Activated CD4-positive, alpha-beta T cell treated with anti-CD3 and anti-CD28 coated beads, Interleukin-2, amount 50 U/mL, for 1 hour (primary cell): ENCODE measurements at places on chromosomes 11 and 22.
A peak's percentile ranks its signal among the peaks of the same experiment; 100 is the strongest.

GRCh38 chr22:49462795-49463194, 364.9 kb downstream of the BRD1 start:
- DNase-seq: no peak

GRCh38 chr11:118895093-118896039, 11.7 kb downstream of the CXCR5 start:
- peak; percentile 71 for DNase-seq

- no peak for DNase-seq
These were observed 29.2 kb downstream of the SYT7 start for GRCh38 chr11:61551634-61552033.

DNA sequence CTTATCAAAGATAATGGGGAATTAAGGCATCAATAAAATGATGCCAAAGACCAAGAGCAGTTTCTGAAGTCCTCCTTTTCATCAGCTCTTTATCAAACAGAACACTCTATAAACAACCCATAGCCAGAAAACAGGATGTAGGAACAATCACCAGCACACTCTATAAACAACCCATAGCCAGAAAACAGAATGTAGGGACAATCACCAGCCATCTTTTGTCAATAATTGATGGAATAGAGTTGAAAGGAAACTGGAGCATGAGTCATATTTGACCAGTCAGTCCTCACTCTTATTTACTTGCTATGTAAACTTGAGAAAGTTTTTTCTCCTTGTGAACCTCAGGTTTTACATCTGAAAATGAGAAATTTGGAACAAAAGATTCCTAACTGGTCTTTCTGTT, 10.0 kb downstream of the MS4A2 start:
- no peak for DNase-seq

DNA sequence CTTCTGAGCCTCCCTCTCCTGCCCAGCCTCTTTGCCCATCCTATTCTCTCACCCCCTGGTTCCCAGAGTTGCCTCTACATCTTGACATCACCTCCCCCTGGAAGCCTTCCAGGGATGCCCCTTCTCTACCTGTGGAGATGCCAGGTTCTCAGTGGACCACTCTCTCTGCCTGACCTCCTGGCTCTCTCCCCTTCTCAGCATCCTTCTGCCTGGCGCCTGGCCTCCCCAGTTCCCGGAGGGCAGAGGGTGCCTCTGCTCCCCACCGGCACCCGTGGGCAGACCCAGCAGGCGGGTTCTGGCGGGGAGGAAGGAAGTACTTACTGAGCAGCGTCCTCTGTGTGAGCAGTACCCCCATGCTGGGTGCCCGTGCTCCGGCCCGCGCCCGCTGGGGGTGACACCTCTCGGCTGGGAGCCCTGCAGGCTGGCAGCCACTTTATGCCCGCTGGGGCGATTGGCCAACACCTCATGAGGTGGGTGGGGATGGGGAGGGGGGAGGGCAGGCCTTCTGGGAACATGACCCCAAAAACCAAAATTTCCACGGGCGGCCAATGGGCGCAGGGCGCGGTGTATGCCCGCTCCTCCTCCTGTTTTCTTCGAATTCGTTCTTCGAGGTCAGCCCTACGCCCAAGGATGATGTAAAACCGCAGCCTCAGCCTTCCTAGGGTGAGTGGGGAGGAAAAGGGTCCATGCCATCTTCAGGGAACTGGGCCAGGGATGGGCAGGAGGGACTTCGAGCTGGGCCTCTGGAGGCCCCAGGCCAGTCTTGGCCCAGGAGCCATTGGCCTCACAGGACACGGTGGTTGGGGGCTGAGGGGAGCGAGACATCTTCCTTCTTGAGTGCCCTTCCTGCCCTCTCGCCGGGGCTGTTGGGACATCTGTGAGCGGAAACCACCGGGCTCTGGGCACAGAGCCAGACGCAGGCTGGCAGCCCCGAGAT, at the start of gene OSM:
TSS of gene OSM (minus strand) at position 407 of the 937 bp plus-strand sequence. CDS start at position 355, 52 bp downstream.
- DNase-seq: peak; percentile 55

GRCh38 chr11:122453586-122453985, 201.9 kb upstream of the UBASH3B start:
- DNase-seq: no peak

DNA sequence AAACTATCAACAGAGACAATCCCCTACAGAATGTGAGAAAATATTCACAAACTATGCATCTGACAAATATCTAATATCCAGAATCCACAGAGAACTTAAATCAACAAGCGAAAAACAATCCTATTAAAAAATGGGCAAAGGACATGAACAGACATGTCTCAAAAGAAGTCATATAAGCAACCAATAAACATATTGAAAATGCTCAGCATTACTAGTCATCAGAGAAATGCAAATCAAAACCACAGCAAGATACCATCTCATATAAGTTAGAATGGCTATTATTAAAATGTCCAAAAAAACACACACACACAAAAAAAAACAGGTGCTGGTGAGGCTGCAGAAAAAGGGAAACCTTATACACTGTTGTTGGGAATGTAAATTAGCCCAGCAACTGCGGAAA, 8.3 kb upstream of the OR52E8 start:
- no peak for DNase-seq

GRCh38 chr11:78350091-78350645, 67.5 kb downstream of the GAB2 start:
- DNase-seq: no peak

DNA sequence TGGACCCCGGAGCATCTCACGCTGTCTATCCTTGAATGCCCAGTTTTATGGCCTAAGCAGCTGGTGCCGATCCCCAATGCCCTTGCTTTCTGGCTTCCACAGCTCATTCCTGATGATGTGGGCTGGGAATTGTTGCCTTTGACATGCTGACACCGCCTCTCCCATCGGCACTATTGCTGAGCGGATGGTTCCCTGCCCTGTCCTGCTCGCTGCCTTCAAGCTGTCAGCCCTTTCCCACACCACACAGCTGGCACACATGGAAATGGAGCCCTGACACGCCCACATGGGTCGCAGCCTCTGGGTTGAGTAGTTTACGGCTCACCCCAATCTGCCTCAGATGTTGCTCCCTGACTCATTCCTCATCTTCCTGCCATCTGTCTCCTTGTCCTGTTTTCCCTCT, 110.2 kb upstream of the SESN3 start:
- no peak for DNase-seq

DNA sequence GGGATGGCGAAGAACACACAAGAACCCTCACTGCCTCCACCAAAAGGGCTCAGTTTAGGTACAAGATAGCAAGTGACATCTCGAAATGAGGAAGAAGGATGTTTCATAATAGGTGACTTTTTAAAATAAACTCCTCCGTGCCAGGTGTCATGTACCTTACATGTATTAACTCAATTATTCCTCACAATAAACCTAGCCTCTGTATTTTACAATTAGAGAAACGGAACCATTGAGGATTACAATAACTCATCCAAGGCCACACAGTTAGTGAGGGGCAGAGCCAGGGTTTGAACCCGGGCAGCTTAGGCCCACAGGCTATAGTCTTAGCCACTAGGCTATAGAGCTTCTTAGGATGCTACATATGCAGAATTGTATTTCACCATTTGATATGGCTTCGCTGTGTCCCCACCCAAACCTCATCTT, 965 bp upstream of the PAMR1 start:
- DNase-seq: no peak

- DNase-seq: no peak
These were observed 21.8 kb upstream of the UPK3A start for GRCh38 chr22:45262931-45263462.

GRCh38 chr11:41050791-41051190, 408.7 kb downstream of the LRRC4C start:
- no peak for DNase-seq

DNA sequence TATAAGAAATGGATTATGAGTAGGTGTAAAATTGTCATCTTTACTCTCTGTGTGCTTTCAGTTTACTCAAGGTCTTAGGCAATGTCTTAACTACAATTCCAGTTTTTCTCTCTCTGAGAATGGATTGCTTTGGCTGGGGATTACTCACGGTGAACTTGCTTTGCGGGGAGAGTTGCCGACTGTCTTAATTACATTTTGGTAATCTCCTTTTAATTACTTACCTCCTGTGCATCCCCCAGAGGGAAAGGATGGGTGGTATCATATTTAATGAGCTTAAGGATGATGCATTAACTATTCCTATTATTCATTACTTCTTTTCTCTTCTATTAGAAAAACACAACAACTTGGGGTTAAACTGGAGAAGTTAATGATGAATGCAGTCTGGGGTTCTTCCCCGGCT, 159.4 kb downstream of the MPPED1 start:
- DNase-seq: no peak

- DNase-seq: no peak
These were observed 378.4 kb upstream of the PITPNB start for GRCh38 chr22:28297504-28297903.

GRCh38 chr11:106331176-106331575, 253.7 kb downstream of the AASDHPPT start:
- DNase-seq: no peak

- DNase-seq: no peak
These were observed 15.2 kb downstream of the GLB1L2 start for GRCh38 chr11:134346976-134347350.

GRCh38 chr11:26726960-26727359, 5.1 kb upstream of the SLC5A12 start:
- DNase-seq: no peak

- no peak for DNase-seq
These were observed 109.0 kb downstream of the EMSY start for GRCh38 chr11:76553554-76554476.

- DNase-seq: no peak
These were observed 29.1 kb downstream of the IRAG1 start for GRCh38 chr11:10664496-10664895.

GRCh38 chr11:78876676-78877075, 302.0 kb upstream of the NARS2 start:
- no peak for DNase-seq

DNA sequence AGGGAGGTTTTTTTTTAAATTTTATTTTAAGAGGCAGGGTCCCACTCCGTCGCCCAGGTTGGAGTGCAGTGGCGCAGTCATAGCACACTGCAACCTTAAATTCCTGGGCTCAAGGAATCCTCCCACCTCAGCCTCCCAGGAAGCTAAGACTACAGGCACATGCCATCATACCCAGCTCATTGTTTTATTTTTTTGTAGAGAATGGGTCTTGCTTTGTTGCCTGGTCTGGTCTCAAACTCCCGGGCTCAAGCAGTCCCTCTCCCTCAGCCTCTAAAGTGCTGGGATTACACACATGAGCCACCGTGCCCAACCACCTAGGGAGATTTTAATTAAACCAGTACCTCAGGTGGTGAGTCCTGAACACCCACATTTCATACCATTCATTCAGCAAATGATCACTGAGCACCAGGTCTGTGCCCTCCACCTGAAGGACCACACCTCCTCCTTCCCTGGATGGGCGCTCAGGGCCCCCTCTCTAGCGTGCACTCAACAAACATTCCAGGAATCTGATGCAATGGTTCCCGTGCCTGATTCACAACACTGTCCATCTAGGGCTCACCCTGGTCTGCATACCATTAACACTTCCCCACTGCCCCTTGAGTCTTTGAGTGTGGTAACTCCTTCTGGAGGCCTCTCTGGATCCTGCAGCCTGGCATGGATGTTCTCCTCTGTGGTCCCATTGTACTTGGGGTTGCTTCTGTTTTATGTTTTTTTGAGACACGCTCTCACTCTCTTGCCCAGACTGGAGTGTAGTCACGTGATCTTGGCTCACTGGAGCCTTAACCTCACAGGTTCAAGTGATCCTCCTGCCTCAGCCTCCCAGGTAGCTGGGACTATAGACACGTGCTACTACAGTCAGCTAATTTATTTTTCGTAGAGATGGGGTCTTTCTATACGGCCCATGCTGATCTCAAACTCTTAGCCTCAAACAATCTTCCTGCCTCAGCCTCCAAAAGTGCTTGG, 9.6 kb upstream of the MYH9 start:
- DNase-seq: no peak

DNA sequence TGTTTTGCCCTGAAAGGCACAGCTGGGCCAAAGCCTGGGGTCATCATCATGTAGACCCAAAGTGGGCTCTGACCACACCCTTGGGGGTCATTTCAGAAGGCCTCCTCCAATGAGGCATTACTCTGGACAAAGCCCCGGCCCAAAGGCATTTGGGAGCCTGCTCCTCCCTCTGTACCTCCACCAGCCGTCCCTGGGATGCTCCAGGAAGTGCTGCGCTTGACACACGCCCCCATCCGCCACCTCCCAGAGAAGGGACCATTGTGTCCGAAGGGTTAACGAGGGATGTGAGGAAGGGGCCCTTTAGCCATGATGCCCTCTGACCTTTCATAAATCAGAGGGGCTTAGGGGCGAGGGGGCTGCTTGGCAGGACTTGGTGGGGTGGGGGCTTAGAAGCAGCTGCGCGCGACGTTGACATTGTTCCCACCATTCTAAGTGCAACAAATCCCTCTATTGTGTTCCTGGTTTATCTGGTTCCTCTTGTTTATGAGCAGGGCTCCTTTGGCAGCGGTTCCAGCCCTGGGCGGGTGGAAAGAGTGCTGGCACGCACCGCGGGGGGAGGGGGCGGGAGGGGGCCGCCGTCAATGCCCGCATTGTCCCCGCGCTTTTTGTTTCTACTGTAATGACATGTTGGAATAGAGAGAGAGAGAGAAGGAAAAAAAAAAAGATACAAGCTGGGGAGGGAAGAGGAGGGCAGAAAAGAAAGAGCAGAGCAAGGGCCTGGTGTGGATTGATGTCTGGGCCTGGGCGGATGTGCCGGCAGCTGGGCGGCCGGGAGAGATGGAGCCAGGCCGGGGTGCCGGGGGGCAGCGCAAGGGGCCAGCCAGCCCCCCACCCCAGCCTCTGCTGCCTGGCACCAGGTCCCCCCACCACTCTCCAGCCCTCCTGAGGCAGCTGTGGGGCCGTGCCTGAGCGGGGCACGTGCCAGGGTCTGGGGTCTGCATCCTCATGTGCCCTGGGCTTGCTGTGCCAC, 32.1 kb upstream of the SOX10 start:
- DNase-seq: no peak

- DNase-seq: no peak
These were observed 802.3 kb upstream of the ARHGAP42 start for GRCh38 chr11:99884750-99885149.

DNA sequence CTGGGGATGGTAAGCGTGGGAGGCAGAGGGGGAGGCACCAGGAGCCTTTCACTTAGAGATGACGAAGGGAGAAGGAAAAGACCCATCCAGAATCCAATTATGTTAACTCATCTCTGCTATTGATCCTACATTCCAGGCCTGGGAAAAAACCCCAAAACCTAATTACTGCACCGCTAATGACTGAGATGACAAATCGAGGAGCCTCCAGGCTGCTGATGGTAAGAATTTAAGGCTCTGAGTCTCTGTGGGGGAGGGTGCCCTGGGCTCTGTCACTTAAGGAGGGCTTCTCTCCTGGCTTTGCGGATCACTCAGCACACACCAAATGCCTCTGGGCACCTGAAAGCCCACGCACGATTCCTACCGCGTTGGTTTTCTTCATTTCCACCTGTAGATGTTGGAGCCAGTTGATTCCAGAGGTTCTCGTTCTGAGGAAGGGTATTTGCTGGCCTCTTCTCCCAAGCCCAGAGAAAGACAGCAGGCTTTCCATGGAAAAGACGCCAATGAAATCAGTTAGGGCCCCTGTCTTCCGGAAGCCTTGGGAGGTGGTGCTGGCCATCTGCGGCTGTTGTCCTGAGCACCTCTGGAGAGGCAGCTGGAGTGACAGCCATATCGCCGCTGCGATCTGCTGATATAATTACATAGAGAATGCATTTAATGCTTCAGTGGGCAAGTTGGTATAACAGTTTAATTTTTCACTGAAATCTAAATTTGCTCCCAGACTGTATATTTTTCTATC, 751.2 kb downstream of the BRD1 start:
- DNase-seq: no peak
